Activated CD4-positive, CD25-positive, alpha-beta regulatory T cell treated with anti-CD3 and anti-CD28 coated beads, Interleukin-2, amount 50 U/mL, for 24 hours (primary cell): ENCODE measurements at places on chromosomes 1 and 21.

- ATAC-seq, result no peak
Observed at GRCh38 chr1:218376722-218377121, 31.6 kb downstream of the TGFB2 start.

GRCh38 chr1:19341201-19342061 is 29.3 kb downstream of the SLC66A1 start:
- ATAC-seq, result peak; percentile 73

- no peak for ATAC-seq
Observed at GRCh38 chr21:38753557-38753971, 52.2 kb upstream of the ETS2 start.

- ATAC-seq, result no peak
Observed at GRCh38 chr1:117592155-117592554, 13.7 kb upstream of the TENT5C start.

DNA sequence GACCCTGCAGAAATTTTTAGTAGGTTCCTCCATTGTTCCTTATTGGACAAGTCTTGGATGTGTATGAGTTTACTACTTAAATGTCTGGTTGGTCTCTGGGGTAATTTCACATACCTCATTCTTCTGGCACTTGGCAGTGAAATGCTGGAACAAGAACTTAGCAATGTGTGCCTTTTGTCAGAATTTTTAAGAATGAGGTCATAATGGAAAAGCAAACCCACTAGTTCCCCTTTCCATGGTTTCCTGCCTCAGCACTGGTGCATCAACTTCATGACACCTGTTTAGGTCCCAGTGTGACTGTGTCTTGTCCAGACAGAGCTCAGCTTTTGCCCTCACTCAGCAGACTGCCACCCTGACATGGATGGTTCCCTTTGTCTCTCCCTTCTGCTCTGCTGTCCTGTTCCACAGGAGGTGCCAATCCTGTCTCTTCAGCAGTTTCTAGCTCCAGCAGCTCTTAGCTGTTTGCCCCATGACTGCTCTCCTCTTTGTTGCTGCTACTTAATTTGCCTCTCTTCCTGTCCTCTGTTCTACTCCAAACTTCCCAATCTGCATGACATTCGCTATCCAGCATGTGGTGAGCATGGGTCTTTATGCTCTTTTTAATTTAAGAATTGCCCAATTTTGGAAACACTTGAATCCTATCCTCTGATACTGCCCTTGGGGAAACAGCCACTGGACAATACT is 135.6 kb downstream of the CYYR1 start:
- no peak for ATAC-seq

GRCh38 chr1:78088486-78088885 is 42.7 kb downstream of the GIPC2 start:
- no peak for ATAC-seq

DNA sequence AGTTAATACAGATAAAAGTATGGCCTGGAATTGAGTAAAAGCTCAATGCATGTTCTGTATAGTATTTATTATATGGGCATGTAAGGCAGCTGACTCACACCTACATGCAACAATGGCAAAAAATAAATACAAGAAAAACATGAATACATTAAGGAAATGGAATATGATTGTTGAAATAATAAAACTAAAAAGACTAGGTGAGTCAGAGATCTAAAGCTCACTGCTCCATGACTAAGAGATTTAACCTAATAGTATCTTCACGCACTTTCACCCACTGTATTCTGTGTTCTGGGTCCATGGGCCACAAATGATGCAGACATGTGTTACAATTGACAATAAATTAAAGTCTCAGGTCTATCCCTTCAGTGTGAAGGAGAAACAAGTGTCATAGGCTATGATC is 607.0 kb downstream of the AGBL4 start:
- ATAC-seq, result no peak

GRCh38 chr21:31211836-31212235 is 132.2 kb downstream of the TIAM1 start:
- ATAC-seq, result no peak

DNA sequence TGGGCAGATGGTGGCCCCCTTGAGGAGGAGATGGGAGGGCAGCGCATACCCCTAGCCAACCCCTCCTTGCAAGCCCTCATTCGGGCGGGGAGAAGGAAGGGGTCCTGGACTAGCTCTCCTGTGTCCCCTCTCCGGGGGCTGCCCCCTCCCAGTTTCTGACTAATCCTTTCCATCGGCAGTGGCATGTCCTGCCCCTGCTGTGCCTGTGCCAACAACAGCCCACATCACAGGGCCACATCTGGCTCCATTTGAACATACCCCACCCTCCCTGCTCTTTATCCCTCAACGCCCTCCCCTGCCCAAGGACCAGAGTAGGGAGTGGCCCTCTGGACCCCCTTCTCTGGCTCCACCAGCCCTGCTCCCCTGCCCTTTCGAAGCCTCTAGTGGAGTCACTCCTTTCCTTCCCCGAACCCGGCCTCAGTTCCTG is 11.0 kb upstream of the LMNA start:
- no peak for ATAC-seq

DNA sequence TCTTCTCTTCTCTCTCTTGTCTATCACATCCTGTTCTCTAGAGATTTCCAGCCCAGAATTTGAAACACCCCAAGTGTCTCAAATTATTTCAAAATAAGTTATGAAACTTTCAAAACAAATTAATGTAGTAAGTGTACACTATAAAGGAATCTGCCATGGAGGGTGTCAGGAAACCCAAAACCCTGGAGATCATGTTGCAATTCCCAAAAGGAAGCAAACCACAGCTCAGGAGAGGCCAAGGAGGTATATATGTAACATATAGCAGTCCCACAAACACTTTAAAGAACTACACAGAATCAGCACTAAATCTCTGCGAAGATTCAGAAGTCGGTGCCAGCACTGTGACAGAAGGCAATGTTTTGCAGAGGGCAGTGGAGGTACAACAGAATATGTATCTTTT is 26.6 kb downstream of the PTPN14 start:
- no peak for ATAC-seq

DNA sequence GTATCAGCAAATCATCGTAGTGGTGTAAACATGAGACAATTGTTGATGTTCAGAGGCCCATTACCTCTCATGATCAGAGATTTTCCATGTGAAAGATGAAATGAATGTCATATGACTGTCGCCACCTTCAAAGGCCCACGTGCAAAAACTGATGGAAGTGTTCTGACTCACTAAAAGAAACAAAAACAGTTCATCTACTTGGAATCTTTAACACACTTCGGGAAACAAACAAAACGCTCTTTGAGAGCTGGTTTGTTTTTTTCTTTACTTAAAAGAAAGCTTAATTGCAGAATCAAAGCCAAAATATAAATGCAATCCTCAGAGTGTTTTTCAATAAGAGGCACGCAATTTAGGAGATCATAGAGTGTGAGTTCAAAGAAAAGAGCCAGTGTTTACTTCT is 100.8 kb downstream of the PLPPR4 start:
- ATAC-seq, result no peak

DNA sequence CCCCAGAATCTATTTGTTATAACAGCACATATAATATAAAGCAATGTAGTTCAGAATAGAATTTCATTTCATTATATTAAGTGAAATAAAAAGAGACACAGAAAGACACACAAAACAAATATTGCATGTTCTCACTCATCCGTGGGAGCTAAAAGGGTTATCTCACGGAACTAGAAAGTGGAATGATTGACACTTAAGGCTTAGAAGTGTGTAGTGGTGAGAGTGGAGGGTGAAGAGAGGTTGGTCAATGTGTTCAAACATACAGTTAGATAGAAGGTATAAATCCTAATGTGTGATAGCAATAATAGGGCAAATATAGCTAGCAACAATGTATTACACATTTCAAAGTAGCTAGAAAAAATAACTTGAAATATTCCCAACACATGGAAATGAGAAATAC is 1001.7 kb upstream of the TMPRSS15 start:
- ATAC-seq, result no peak

DNA sequence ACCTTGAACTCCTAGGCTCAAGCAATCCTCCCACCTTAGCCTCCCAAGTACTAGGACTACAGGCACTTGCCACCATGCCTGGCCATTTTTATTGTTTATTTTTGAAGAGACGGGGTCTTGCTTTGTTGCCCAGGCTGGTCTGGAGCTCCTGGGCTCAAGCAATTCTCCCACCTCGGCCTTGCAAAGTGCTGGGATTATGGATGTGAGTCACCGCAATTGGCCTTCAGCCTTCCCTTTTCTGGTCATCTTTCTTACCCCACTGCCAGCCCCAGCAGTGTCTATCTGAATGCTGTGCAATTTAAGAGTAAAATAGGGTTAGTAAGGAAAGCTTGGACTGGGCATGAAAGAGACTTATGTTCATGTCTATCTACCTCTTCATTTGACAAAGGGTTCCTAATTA is 6.1 kb upstream of the KLF17 start:
- no peak for ATAC-seq

- no peak for ATAC-seq
Observed at GRCh38 chr1:248905662-248906008, 400 bp upstream of the PGBD2 start.

GRCh38 chr1:195097316-195097715 is 1510.9 kb downstream of the KCNT2 start:
- ATAC-seq, result no peak

GRCh38 chr1:13469343-13469742 is 44.5 kb downstream of the LRRC38 start:
- no peak for ATAC-seq

GRCh38 chr1:168091720-168092550 is 44.8 kb downstream of the GPR161 start:
- no peak for ATAC-seq

GRCh38 chr1:170150016-170150415 is 4.3 kb downstream of the NTMT2 start:
- ATAC-seq, result no peak

GRCh38 chr1:210371916-210372315 is 43.2 kb downstream of the HHAT start:
- ATAC-seq, result no peak

- no peak for ATAC-seq
Observed at GRCh38 chr1:70718086-70718630, 307.1 kb downstream of the CTH start.

DNA sequence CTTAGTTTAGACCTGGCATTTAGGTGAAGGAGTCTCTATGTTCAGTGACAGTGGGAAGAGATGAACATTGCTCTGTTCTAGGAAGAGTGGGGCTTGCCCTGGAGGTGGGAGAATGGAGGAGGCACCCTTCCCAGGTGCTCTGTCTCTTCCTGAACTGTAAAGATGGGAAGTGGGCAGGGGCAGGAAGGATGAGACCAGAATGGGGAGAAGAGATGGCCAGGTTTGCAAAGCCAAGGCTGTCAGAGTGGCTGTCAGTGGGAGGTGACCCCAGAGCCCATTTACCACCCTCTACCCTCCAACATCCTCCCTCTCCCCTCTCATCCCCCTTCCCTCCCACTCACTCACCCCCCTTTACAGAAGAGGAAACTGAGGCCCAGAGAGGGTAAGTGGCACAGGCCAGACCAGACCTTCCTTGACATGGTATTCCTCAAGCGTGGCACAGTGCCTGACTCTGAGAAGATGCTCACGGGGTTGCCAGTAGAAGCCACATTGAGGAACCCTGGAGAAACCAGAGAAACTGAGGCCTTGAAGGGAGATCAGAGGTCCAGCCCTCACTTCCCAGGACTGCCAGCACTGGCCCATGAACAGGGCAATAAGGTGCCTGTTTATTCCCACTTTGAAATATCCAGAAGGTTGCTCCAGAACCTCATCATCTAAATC is 1.4 kb upstream of the IGSF8 start:
- no peak for ATAC-seq

DNA sequence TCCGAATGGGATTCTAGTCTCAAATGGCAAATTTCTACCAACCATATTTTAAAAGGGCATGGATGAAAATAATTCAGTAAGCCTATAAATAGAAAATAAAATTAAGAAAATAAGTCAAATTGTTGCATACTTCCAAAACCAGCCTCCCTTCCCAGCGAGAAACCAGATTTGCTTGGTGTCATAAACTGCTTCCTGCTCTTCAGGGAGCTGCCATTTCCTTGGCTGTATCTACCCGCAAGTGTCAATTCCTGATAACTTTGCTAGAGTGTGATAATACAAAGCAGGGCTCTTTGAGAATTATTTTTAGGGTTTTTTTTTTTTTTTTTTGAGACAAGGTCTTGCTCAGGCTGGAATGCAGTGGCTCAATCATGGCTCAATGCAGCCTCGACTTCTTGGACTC is 62.3 kb downstream of the S1PR1 start:
- ATAC-seq, result no peak

DNA sequence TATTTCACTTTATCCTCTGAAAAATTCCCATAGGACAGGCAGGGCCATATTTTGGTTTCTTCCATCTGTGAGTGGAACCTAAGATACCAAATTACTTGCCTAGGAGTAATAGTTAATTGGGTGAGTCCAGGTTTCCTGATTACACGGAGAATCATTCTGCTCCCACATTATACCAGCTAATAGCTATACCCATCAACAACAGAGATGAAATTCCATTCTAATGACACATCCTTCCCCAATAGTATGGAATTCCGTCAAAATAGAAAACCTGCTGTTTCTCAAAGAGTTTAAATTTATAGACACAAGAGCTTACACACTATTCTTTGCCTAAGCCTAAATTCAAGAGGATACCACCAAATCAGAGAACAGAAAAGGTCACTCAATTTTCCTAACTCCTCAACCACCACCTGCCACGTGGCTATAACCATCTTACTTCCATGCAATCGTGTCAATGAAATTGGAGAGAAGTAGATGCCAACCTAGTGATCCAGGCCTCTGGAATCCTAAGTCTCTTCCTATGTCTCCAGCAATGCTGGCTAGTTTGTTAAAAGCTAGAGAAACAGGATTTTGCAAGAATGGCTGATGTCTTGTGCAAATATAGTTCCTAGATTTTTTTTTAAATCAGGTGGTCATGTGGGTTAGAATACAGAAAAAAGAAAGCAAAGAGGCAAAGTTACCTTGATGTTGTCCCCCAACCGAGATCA is 6.2 kb downstream of the PPT1 start:
- ATAC-seq, result no peak

- ATAC-seq, result no peak
Observed at GRCh38 chr1:170369000-170369399, 163.0 kb upstream of the GORAB start.

- ATAC-seq, result no peak
Observed at GRCh38 chr21:41966041-41966833, 12.4 kb upstream of the C2CD2 start.

DNA sequence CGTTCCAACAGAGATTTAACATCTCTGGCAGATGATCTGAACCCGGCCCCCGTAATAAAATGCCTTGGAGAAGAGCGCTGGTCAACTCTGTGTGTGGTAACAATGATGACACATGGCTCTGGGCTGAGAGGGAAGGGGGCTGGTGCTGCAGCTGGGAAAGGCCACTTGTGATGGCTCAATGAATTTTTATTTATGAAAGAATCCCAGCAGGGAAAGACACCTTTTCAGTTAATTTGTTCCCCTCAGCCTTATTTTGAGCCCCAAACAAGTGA is 59.4 kb downstream of the SYT6 start:
- ATAC-seq, result no peak
